ENCODE measurements at places on chromosomes 4 and X.

DNA sequence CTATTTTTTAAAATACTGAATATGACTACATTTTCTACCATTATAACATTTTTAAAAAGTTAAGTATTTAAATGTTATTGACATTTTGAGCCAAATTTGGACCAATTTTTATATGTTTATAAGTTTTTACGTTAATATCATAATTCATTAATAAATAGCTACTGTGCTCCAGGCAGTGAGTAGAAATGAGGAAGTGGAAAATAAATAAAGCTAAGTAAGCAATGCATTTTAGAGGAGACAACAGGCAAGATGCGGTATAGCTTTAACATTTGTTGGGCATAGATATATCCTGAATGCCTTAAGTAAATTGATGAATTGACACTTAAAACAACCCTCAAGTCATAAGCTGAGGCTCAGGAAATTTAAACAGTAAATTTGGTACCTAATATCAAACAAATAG is 474.8 kb downstream of the PCDH10 start:
- no peak for DNase-seq

GRCh38 chrX:49247916-49248811 is 12.9 kb downstream of the CCDC22 start:
- no peak for DNase-seq

DNA sequence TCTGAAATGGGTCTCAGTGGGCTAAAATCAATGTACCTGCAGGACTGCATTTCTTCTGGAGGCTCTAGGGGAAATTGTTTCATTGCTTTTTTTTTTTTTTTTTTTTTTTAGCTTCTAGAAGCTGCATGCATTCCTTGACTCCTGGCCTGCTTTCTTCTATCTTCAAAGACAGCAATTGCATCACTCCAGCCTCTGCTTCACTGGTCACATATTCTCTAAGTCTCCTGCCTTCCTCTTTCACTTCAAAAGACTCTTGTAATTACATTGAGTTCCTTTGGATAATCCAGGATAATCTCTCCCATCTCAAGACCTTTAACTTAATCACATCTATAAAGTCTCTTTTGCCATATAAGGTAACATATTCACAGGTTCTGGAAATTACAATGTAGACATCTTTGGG is 11.3 kb upstream of the PCYT1B start:
- no peak for DNase-seq

- no peak for DNase-seq
These were observed 77.2 kb downstream of the SH3KBP1 start for GRCh38 chrX:19810006-19810774.

Measured in right atrium auricular region (tissue), 2 donors.